Urothelium cell line (cell line): ENCODE measurements at places on chromosomes 12 and 14.
A peak's percentile ranks its signal among the peaks of the same experiment; 100 is the strongest.

GRCh38 chr14:39592116-39592789 is 160.0 kb upstream of the FBXO33 start:
- DNase-seq, result no peak

DNA sequence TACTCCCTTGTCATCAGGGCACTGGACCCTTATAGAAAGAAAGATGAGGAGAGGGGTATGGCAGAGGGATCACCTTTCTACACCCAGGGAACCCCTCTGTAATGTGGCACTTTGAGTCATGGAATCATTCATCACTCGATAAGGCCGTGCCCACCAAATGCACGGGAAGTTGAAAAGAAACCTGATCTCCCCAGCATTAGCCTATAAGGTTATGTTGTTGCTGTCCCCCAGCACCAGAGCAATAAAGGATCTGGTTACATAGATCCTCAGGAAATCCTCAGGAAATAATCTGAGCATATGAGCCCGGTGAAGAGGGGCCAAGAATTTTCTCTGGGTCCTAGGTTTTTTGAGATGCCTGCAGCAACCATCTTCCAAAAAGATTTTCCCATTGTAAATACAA is 148.8 kb upstream of the CRY1 start:
- DNase-seq, result no peak

DNA sequence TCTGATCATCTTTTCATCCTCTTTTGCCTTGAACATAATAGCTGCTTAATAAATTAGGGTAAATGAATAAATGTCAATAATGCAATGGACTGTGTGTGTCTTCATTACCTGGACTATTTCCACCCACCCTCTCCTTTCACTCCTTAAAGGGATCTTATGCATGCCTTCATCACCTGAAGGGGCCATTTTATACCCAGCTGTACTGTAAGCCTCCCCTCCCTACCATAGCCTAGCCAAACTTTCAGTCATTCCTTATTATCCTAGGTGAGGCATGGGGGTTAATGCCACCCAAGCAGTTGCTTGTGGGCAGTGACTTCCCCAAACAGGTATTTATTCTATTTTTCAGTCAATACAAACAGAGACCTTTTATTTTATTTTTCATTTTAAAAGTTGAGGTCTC is 127.8 kb upstream of the PARP11 start:
- no peak for DNase-seq

GRCh38 chr12:21825886-21826617 is 51.5 kb upstream of the KCNJ8 start:
- no peak for DNase-seq

GRCh38 chr14:60998617-60999016 is 17.6 kb downstream of the SLC38A6 start:
- DNase-seq, result no peak

GRCh38 chr14:22296722-22297121 is 292.3 kb downstream of the DAD1 start:
- peak; percentile 37 for DNase-seq

DNA sequence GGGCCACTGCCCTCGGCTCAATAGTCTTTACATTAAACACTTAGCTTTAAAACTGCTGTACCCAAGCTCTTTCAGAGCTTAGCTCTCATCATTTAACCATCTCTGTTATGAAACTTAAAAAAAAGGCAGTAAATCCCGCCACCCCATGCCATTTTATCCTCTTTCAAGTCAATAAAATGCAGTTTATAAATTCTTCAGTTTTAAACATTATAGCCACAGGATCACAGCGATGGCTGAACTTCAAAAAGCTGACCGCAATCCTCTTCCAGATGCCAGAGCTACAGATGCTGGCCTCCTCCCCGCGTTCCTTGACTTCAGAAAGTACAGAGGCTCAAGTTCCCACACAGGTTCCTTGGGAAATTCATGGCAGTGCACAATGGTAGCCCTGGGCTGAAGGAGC is 4.2 kb downstream of the OR10G3 start:
- no peak for DNase-seq

DNA sequence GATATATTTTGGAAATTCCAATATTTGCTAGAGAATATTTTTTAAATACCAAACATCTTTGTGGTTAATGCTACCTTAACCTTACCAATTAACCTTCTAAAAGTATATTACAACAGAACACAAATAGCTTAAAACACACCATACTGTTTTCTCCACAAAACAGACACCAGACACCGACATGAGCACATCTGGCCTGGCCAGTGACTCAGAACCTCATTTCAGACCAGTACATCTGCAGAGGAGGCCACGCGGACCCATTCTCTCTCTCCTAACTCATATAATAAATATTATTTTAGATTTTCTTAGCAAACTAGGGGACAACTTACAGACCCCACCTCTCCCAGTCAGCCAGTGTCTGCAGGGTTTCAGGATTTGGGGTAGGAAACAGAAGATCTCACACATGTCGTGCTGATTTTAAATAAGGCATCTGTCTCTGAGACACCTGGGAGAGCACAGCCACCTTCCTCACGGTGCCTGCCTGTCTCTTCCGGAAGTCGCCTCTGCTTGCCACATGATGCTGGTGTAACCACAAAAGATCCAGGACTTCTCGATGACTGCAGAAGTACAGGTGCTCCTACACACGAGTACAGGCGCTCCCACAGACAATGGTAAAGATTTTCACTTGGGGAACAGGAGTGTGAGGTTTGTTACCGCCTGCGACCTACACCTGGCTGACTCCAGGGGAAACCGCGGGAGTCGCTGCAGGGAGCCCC is 9.7 kb upstream of the ANKLE2 start:
- DNase-seq, result no peak
